ENCODE measurements at places on chromosomes 6 and 20.

DNA sequence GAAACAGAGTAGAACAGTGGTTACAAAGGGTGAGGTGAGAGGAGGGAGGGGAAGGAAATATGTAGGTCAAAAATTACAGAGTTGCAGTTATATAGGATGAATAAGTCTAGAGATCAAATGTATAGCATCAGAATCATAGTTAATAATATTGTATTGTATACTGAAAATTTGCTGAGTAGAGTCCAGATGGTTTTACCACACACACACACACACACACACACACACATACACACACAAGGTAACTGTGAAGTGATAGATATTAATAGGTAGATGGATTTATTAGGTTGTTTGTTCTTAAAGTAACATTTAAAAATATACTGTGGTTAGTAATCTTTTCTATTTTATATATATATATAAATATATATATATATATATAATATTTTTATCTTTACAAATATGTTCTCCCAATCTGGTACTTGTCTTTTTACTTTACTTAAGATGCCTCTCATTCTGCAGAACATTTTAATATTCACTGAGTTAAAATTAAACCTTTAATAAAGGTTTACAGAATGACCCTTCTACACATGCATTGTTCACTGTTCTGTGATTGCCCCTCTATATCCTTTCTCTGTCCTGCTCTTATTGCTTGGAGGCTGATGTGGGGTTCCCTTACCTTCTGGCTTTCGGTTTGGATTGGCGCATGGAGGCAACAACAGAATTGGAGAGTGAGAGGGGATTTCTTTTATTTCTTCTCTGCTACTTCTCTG is 408 bp downstream of the PTCHD4 start:
- no peak for DNase-seq

DNA sequence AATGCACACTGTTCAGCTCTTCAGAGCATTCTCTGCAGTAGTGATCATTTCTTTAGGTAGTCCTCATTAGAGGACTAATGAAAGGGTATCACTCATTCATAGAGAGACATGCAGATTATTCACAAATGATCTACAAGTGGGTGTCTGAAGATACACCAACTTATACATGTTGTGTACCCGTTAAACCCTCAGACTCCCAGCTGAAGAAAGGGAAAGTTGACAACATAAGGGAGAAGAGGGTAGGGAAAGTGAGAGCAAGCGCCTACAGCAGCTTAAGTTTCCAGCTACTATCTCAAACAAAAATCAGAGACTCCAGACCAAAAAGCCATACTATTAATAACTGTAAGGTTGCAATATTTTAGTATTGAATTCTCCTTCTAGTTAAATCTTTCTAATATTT is 37.1 kb downstream of the FAXC start:
- DNase-seq, result no peak

DNA sequence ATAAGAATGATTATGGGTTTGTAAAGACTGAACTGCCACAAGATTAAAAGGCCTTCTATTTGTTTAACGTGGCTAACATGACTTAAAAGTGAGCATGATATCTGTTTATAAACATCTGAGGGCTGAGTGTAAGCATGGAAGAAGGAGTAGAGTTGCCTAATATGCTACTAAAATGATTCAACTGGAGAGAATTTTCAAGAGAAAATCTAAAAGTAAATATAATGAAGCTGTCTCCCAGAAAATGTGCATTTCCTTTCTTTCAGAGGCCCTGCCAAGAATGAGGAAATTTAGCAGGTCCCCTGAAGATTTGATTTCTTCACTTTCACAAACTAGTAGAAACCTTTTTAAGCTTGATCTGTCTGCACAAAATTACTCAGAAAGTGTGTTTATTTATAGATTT is 4.2 kb upstream of the EYA4 start:
- no peak for DNase-seq

DNA sequence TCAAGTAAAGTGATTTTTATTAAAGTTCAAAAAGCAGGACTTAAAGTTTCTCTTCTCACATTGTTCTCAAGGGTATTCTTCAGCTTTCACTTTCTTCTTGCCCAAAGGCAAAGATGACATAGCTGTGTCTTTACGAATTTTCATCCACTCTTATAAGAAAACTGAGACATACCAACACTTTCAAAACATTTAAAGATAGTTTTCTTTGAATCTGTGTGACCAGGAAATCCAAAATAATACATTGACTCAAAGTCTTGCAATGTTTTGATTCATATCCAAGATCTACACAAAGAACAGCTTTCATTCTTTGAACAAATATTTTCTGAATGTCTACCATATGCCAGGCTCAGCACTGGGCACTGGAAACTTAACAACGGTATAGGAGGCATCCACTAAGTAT is 117.9 kb downstream of the SIM1 start:
- no peak for DNase-seq

DNA sequence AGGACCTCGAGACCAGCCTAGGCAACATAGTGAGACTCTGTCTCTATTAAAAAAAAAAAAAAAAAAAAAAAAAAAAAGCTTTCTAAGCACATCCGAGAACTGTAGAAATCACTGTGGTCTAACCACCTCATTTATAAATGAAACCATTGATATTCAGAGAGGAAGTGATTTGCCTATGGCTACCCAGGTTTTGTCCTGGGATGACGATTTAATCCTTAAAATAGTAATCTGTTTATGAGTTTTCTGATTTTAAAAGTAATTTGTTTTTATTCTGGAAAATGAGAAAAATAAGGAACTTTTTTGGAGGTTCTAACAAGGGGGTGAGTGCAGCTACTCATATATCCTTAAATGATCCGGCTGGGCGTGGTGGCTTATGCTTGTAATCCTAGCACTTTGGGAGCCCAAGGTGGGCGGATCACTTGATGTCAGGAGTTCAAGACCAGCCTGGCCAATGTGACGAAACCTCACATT is 6.5 kb upstream of the BTN3A2 start:
- DNase-seq, result no peak

DNA sequence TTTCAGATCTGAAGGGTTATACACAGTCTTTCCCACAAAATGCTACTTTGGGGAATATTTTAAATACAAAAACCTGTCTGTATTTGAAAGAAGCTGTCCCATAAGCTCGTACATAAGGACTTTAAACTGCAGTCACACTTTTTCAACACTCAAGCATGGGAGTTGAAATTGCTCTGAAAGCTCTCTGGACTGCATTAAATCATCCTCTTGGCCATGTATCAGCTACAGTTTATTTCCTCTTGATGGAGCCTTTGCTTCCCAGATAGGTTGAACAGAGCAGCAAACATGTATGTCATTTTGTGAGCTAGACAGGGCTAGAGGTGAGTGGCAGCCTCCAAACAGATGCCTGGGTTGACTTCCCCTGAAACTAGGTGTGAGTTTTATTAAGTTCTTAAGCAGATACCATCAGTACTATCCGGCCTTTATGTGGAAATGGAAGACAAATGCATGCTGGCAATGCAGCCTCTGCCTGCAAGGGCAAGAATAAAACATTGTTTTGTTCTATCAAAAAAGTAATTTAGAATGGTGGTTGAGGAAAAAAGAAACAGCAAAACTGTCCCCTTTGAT is 105.9 kb upstream of the ENPP5 start:
- DNase-seq, result no peak

GRCh38 chr20:32482442-32483261 is 102.5 kb downstream of the NOL4L start:
- DNase-seq, result no peak

- no peak for DNase-seq
Measured at GRCh38 chr6:4472969-4473642, 303.1 kb upstream of the CDYL start.

DNA sequence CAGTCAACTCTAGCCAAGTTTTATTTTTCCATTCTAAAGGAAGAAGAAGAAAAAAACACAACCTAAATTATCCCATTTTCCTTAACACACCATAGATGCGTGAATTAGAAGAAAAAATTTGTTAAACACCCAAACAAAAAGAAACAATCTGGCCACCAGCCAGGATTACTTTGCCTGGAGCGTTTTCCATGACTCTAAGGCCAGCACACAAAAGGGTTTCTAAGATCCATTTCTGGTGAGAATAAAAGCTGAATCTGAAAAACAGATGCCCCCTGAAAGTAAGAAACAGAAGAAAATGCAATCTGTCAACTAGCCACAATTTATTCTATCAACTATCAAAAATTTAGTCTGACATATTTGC is 267.2 kb upstream of the SULF2 start:
- DNase-seq, result no peak

DNA sequence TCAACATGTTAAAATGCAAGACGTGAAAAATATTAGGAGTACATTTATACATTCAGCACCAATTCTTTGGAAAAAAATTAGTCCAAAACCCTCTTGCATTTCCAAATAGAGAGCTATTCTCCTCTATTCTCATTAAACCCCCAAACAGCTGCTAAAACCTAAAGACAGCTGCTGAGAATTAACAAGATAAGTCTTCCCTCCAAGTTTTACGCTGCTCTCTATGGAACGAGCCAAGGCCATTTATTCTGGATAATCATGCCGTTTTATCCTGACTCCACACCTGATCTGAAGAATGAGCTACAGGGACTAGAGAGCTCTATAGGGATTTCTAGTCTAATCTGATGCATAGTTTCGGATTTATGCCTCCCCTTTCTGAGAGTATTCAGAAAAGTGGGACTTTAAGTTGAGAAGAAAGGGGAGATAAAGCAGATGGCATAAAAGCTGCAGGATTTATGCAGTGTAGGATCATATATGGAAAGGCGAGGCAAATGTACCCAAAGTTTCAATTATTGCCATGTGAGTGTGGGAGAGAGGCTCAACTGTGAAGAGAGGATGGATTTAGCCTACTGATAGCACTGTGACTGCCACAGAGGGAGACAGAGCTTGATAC is 64.7 kb upstream of the HS3ST5 start:
- DNase-seq, result no peak

DNA sequence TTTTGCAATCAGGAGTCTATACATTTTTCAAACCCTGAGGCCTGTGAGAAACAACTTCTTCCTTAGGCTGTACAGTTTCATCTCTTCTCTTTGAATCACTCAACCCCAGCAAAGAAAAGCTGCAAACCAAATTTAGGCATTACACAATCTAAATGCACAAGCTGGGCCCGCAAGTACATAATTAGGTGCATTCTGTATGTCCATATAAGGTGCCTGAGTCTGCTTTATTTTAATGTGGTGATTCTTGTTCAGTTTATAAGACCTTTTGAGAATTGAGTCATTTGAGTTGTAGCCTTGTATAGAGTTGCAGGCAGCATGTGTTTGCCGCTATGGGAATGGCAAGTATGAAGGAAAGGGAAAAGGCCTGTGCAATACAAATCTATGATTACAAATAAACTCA is 709.6 kb upstream of the MARCKS start:
- no peak for DNase-seq

DNA sequence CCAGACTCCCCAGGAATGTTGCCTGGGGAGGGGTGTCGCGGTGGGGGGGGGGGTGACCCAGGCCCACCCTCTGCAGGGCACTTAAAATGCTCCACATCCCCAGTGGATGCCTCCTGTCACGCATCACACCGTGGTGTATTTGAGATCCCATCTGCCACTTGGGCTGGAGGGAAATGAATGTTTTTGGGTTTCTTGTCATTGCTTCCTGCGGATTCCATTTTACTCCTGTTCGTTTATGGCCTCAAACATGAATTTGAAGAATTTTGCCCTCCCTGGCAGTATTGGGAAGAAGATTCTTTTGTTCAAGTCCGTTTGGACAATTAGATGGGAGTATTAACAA is 544 bp upstream of the KHDC1 start:
- DNase-seq, result no peak

DNA sequence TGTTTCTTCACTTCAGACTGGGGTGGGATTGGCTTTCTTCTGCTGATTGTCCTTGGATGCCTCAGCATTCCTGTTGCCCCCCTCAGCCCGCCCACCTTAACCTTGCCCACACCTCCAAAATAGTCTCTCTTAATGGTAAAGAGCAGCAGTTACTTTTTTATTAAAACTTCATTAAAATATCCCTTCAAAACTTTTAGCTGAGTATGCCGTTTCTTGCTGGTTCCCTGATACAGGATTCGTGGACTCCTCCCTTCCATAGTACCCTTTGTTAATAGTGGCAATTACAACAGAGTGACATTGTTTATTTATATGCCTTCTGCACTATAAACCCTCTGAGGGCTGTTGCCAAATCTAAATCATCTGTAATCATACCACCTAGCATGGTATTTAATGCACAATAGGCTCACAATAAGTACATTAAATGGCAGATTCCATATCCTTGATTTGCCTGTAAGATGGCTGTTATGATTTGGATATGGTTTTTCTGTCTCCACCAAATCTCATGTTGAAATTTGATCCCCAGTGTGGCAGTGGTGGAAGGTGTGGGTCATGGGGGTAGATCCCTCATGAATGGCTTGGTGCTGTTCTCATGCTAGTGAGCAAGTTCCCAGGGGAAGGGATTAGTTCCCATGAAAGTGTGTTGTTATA is 3.5 kb upstream of the MOCS1 start:
- no peak for DNase-seq

DNA sequence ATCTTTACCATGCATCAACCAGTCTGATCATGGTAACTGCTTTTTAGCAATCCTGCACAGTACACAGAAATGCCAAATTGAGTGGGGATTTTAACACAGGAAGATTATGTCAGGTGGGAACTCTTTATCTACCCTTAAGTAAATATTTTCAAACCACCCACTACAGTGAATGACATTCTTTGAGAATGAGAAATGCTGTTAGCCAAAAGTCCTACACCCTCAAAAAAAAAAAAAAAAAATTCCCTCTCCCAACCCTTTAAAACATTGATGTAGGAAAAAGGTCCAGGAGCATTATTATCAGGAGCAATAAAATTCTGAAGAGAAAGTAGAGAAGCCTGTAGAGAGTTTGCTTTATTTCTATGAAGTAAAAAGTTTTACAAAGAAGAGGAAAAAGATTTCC is 307.2 kb upstream of the THEMIS start:
- DNase-seq, result no peak

- no peak for DNase-seq
Measured at GRCh38 chr6:313917-314316, 21.6 kb downstream of the DUSP22 start.

GRCh38 chr6:30007132-30007764 is 53.8 kb upstream of the POLR1H start:
- DNase-seq, result no peak

DNA sequence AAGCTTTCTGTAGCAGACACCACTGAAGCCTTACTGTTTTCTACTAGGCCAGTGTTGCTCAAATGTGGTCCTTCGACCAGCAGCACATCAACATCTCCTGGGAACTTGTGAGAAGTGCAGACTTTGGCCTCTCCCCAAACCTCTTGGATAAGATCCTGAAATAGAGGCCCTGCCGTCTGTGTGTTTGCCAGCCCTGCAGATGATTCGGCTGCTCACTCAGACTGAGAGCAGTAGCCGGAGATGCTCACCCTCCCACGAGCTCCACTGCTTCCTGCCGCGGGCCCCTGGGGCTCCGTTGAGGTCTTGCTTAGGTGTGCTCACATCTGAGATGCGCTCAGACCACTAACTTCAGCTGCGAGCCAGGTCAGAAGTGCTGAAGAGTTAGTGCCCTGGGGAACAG is 129.5 kb upstream of the SSTR4 start:
- DNase-seq, result no peak

- DNase-seq, result no peak
Measured at GRCh38 chr6:162292915-162293314, 434.7 kb downstream of the PRKN start.

GRCh38 chr6:112691289-112691688 is 344.2 kb downstream of the RFPL4B start:
- no peak for DNase-seq

GRCh38 chr6:112259337-112259675 is 4.9 kb upstream of the LAMA4 start:
- DNase-seq, result no peak

- no peak for DNase-seq
Measured at GRCh38 chr20:44033344-44033743, 118.7 kb downstream of the TOX2 start.

All from kidney epithelial cell (primary cell).